ENCODE measurements at places on chromosomes 1 and 21.

- no peak for DNase-seq
Observed at GRCh38 chr21:34280389-34280795, 83.4 kb upstream of the KCNE2 start.

GRCh38 chr1:30879126-30879786 lies 29.3 kb downstream of the SDC3 start:
- DNase-seq, result no peak

DNA sequence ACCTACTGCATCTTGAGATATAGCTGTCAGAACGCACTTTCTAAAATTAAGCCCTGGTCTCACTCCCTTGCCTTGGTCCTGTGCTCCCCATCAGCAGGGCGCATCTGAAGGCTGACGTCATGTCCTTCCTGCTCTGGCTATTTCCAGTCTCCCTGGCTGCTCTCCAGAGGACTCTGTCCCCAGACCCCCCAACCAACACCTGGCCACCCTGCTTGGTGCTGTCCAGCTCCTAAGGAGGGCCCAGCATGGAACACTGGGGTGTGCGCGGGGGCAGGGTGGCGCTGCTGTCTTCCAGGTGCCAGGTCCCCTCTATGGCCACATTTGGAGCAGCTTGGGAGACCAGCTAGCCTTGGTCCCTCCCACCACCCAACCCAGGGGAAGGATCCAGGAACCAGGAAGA lies 8.3 kb downstream of the TNNT2 start:
- no peak for DNase-seq

DNA sequence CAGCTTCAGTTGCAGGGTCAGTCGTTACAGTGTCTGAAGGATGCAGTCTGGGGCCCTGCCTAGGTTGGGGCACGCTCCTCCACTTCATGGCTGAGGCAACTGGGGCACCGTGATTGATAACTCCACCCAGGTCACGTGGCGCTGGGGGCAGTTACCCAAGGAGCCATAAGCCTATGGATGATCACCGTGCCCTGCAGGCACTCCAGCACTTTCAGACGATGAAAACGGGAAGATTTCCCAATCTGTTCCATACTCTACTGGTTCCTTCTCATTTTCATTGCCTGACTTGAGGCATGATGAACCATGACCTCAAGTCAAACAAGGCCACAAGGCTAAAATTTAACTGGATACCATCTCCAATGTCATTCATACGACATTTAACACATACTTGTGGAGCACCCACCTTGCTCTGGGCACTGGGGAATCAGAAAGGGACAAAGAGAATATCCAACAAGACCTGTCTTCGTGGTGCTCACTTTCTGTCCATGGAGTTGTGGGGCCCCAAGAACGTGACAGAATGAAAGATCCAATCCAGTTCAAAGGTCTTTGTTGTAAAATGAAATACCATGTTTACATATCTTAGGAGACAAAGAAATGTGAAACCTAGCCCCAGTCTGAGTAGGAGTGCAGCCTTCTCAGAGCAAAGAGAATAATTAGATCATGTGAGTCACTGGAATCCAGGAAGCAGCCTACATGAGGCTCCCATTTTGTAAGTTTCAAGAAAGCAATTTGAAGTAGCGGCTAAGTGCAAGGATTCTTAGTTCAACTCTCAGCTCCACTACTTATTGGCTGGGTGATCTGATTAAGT lies 39.4 kb upstream of the SPOCD1 start:
- DNase-seq, result no peak

DNA sequence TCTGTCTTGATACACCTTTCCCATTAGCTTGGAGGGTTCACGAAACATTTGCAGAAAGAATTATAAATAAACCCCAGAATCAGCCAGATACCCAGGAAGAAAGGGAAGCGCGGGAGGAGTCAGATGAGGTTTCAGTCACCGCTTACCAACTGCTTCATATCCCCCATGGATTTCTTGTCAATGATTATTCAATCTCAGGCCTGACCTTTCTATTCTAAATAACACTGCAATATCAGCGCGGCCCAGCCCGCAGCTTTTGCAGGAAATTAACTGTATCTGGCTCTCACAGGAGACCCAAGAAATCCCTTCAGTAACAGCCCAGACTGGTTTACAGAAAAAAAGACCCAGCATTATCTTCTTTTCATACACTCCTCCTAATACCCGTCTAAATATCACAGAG lies 308.6 kb downstream of the PBX1 start:
- DNase-seq, result no peak

DNA sequence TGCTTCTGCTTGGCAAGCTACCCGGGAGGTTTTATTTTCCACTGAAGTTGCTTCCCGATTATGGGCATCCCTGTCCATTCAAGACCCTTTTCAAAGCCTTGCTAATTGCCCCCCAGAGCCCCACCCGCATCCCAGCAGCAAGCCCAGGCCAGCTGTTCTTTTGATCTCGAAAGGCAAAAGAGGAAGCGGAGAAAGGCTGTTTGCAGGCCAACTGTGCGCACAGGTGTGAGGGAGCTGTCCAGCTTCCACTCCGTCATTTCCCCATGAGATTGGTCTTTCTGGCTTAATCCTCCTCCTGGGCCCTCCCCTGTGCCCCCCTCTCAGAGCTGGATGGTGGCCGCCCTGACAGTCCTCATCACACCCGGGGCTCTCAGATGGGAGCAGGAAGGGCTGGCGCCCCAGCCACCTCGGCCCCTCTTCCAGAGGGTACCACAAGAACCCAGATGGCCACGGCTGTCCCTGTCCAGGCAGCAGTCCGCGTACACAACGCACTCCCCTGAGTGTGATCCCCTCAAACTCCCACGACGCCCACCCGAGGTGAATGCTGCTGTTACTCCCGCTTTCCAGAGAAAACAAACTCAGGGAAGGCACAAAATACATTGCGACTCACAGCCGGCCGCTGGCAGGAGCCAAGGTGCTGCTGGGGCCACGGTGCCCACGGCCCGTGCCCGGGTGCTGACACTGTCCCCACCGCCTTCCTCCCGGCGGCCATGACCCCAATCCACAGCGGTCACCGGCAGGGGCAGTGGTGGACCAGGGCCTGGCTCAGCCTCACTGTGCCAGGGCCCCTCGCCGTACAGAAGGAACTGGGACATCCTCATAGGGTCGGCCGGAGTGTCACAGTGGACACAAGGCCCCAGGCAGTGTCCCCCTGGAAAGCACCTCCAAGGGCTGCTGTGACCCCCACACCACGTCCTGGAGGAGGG lies 121.9 kb downstream of the CRYAA start:
- no peak for DNase-seq

Data from activated naive CD4-positive, alpha-beta T cell treated with Interleukin-2 at 50 U/mL for 16 hours (primary cell).